ENCODE measurements at places on chromosomes 6 and 20.

DNA sequence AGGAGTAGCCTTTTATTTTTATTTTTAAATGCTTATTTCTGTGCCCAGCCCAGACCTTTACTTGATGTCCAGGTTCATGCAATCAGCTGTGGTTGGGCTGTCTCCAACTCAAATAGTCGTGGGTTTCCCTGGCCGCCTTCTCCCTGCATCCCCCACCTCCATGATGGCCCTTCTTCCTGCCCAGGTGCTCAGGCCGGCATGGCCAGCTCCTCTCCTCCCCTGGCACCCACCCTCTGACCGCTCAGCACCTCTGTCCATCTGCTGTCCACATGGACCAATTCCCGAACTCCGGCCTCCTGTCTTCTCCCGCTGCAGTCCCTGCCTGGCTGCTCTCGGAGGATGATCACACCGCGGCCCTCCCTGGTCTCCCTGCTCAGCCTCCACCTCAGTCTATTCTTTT, 81.2 kb upstream of the SULF2 start:
- DNase-seq, result no peak

GRCh38 chr20:38226553-38226952, 34.0 kb downstream of the KIAA1755 start:
- DNase-seq, result no peak

- DNase-seq, result no peak
Measured at GRCh38 chr20:34242879-34243278, 1.7 kb downstream of the ASIP start.

DNA sequence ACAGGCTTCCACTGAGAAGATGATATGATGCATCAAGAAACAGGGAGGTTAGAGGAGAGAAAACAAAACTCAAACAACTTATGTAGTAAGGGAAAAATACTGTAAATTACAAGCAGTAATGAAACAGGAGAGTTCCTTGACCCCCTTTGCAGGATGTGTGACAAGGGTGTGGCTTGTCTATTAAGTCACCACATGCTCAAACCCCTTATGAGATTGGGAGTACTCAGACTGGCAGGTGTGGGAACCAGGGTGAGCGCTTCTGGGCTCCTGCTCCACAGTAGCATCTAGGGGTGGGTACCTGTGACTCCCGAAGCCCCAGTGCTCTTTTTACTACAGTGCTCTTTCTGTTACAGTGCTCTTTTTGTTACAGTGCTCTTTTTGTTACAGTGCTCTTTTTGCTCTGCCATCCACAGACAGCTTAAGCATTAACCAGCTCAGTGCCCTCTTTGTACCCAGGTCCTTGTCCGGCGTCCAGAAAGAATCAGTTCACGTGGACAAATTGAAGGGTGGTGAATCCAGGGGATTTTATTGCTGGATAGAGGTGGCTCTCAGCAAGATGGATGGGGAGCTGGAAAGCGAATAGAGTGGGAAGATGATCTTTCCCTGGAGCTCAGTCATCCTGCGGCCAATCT, 28.7 kb downstream of the OLIG3 start:
- no peak for DNase-seq

- DNase-seq, result no peak
Measured at GRCh38 chr6:139508023-139508422, 133.6 kb upstream of the CITED2 start.

DNA sequence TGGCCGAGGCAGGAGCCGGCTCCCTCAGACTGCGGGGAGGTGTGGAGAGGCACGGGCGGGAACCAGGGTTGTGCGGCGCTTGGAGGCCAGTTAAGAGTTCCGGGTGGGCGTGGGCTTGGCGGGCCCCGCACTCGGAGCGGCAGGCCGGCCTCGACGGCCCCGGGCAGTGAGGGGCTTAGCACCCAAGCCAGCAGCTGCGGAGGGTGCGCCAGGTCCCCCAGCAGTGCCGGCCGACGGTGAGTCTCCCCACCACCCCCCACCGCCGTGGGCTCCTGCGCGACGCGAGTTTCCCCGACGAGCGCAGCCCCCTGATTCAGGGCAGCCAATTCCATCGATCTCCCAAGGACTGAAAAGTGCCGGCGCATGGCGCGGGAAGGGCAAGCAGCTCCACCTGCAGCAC, 605.4 kb upstream of the SLC35B3 start:
- DNase-seq, result no peak

DNA sequence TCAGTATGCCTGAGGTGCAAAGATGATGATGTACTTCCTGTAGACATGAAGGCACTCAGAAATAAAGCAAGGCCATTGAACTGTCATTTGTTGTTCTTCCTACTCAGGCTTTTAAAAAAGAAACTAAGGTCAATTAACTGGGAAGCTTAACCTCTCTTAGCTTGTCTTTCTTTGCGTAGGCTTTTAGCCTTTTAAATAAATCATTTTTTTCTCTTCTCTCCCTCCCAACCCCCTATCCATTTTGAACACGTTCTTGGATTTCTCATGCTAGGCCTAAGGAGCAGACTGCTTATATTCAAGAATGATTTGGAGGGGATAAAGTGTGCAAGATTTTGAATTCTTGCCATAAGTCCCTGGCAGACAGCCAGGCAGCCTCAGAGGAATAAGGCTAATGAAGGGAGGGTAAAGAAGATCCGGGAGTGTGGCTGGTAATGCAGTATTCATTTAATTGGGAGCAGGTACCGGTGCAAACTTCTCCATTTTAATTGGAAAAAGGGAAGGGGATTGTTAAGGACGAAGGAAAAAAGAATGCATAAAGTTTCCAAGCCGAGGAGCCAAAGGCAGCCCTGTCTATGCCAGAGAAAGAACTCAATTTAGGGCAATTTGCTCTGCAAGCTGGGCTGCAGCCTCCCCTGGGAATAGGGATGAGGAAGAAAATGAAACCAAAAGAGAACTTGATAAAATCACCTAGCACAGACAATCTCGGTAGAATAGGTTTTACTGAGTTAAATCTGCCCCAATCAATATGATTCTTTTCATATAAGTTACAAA, 343.8 kb upstream of the MMS22L start:
- no peak for DNase-seq

DNA sequence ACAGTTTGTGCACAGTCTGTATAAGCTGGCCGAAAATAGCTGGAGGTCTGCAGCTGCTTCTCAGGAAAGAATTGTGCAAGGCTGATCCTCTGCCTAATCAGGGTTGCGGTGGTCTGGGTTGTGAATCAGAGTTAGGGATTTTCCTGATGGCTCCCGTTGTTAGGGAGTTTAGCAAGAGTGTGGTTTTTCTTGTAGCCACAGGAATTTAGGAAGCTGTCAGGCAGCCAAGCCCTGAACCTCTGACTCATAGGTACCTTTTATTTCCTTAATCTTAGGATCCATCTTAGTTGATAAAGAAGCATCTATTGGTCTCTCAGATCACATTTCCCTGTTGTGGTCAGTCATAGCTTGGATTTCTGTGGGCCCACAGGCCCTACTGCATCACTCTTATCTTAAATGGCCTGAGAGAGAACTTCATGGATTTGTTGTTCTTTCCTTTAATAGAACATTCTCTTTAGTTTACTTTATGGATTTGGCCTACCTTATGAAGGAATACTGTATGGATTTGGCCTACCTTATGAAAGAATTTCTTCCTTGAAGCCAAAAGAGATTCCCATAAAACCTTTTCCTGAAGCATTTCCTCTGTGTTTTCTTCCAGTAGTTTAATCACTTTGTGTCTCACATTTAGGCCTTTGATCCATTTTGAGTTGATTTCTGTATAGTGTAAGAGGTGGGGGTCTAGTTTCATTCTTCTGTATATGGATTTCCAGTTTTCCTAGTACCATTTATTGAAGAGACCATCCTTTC, 10.3 kb downstream of the KIF25 start:
- DNase-seq, result no peak

DNA sequence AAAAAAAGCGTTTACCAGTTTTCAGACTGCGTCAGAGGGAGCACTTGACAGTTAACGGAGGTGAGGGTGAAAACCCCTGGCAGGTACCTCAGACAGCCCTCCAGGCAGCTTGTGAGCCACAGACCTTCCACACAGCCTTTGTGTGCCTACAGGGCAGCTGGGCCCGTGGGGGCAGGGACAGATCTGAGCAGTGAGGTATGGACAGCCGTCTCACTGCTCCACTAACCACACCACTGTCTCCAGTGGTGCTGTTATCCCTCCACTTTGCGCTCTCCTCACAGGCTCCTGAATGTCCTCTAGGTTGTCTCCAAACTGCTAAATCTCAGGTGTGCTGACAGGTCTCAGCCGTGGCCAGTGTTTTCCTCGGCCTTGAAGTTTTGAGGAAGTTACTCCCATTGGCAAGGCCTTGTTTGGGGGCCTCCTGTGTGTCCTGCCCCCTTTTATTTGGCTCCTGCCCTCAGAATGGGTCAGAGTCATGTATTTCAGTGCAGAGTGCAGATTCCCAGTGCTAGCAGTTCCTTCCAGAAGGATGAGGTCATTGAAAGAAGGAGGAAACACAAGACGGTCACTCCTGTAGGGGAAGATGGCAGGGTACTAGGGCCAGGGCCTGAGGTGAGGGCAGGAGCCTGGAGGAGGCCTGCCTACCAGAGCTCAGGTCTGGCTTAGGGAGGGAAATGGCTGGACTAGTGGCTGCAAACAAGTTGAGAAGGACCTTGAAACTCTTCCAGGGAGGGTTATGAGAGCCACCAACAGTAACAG, 11.8 kb downstream of the GFRA4 start:
- no peak for DNase-seq

GRCh38 chr20:2130062-2130591, 28.5 kb downstream of the STK35 start:
- DNase-seq, result no peak

DNA sequence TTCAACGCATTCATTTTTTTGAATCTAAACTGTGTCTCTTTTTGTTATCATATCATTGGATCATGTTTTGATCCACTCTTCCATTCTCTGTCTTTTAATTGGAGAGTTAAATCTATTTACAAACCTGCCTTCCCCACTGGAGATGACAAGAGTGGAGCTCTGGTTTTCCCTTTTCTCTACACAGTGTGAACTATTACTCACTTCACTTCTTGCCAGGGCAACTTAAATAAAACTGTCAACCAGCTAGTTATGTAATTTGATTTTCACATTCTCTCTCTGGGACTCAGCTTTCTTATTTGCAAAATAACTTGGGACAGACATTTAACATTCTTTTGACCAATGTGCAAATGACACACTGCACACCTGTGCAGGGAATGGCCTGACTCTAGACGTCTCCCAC, 230.8 kb upstream of the CST7 start:
- DNase-seq, result no peak

DNA sequence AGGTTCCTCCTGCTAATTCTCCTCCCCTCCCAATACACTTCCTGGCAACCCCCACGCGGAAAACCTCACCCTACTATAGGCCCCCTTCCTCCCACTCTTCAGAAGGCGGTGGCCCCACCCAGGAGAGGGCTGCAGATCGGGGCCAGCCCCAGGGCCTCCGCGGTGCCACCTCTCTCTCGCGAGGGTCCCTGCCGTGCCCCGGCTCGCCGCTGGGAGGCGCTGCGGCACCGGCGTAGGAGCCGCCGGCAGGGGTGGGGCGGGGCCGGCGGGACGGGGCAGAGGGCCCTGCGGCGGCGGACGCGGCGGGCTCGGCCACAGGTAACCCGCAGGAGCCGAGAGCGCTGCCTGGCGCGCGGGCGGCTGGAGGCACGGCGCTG, at the start of gene ANKRD6:
ANKRD6 (plus strand) TSS at position 278 of the 377 bp plus-strand sequence. CDS start 133,825 bp downstream, outside the sequence.
- no peak for DNase-seq

DNA sequence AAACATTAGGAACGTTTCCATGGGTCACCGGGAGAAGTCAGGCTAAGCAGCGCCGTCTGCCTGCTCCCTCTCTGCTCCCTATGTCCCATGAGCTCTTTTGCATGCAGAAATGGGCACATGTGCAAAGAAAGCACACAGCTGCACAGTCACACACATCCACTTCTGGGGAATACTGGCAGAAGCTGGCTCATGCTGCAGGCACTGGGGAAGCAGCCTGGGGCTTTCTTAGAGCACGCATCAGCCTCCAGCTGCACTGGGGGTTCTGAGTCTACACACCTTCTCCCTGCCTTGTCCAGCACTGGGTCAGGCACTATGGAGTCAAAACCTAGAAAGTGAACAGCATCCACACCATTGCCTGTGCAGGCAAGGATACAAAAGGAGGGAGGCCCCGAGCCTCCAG, 76.1 kb upstream of the FOXQ1 start:
- DNase-seq, result no peak

DNA sequence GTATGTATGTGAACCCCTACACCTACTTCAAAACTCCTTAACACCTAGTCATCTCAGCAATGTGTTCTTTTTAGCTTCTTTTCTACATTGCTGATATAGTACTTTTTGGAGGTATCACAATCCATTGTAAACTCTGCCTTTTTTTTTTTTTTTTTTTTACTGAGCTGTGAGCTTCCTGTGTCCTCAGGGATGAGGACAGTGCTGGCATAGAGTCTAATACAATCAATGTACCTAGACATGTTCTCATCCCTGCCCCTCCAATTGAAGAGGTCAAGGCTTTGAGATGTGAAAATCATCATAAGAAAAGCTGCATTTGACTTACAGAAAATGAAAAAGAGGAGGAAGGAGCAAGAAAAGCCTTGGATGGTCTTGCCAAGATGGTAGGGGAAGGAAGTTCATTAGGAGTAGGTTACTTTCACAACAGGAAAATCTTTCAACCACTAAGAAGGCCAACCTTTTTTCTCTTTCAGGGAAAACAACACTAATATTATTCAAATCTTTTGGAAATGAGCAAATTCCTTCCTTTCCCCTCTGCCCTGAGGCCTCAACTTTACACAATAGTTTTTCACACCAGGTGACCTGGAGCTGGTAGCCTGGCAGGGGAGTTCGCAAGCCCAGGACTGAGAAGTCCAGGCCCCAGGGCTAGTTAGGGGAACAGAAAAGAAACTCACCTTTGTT, 2.8 kb upstream of the JARID2 start:
- no peak for DNase-seq

DNA sequence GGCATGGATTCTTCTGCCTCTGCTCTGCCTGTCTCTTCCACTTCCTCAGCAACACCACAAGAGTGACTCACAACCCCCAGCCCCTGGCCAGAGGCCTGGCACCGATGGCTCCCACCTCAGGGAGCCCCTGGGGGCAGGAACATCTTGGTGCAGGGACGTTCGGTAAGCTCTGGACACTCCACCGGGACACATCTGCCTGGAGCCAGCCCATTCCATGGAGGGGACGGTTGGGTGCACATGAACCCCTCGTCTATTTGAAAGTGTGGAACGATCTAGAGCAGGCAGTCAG, 246.5 kb downstream of the ERMARD start:
- DNase-seq, result no peak

DNA sequence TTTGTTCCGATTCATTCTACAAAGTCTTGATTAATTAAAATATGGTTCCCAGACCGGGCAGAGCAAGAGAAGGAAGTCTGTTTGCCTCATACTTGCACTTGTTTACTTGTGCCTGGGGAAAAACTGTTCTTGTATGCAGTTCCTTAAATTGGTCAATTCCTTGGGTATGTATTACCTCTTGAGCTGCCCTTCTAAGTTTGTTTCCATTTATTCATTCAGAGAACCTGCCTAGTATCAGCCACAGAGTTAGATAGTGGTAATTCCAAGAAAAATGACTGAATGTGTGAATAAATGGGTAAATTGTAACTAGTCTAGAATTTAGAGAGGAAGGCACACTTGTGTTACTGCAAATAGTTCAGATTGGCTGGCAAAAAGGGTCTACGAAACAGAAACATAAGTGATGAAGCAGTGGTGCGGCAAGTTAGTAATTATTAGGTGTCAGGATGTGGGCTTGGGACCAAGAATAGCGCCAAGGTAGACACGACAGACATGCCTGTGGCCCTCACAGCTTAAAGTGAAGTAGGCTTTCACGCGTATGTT, 525 bp upstream of the MAK start:
- no peak for DNase-seq

- DNase-seq, result no peak
Measured at GRCh38 chr6:111631018-111631417, 25.3 kb upstream of the TRAF3IP2 start.

Measured in anterior cingulate cortex (tissue), 58 donors.